Muscle of leg (tissue), 16 donors: ENCODE measurements at places on chromosomes 7 and 10. TPM values are rescaled to one million over a fixed set of nuclear protein-coding genes. Genes with fewer than 3 reads are reported as not detected.

The ASB10 gene
- polyA plus RNA-seq = 2.9 TPM

The PNLIPRP3 gene
- polyA plus RNA-seq = 0.05 TPM

The WNT8B gene
- polyA plus RNA-seq = not detected

The COL26A1 gene
- polyA plus RNA-seq = 3.3 TPM

- no peak for DNase-seq
These were observed 64.5 kb upstream of the PDLIM1 start for GRCh38 chr10:95355301-95355700.

- DNase-seq = no peak
These were observed 53.7 kb downstream of the KCNH2 start for GRCh38 chr7:150924369-150924781.

DNA sequence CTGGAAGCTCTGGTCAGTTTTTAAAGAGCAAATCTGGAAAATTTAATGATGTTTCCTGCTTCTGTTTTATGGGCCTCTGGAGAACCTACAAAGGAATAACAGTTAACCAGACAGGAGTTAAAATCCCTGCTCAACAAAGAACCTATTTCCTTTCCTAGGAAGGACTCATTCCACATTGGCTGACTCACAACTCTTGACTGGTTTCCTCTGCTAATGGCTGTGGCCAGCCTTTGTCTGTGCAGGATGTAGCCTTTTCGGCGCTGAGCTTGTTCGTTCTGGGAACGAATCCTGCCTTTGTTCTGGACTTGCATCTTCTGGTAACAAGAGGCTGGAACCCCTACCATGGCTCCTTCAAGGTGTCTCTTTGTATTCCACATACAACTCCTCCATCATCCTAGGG lies 112.8 kb upstream of the PDCD4 start:
- DNase-seq = peak; percentile 71

DNA sequence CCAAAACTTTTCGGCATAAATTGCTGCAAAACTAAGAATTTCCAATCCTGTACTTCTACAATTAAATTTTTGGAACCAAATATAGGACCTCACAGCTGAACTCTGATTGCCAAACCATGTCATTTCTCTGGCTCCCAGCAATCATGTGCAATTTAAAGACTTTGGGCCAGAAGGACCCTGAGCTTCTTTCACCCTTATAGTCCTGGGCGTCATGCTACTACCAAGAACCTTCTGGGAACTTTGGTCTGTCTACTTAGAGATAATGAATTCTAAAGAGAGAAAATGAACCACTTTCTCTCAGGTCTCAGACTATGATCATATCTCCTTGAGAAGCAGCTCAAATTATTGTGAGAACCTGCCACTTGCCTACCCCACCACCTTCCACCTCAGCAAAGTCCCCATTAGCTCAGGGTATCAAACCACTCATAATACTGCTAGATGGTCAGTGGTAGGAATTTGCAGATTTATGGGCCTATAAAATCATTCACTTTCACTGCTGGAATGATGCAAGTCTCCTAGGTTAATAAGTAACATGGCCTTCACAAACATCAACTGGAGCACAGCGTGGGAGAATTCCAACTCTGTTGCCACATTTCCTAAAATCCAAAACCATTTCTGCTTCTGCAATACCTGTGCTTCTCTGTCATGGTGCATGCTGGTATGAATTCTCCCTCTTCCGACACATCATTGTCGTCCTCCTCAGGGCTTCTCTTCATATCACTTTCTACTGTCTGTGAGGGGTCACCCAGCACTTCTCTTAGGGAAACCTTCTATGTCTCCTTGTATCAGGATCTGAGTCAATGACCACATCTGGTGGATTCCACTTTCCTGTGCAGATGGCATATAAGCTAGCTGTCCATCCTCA lies 6.6 kb upstream of the WDR91 start:
- no peak for DNase-seq

DNA sequence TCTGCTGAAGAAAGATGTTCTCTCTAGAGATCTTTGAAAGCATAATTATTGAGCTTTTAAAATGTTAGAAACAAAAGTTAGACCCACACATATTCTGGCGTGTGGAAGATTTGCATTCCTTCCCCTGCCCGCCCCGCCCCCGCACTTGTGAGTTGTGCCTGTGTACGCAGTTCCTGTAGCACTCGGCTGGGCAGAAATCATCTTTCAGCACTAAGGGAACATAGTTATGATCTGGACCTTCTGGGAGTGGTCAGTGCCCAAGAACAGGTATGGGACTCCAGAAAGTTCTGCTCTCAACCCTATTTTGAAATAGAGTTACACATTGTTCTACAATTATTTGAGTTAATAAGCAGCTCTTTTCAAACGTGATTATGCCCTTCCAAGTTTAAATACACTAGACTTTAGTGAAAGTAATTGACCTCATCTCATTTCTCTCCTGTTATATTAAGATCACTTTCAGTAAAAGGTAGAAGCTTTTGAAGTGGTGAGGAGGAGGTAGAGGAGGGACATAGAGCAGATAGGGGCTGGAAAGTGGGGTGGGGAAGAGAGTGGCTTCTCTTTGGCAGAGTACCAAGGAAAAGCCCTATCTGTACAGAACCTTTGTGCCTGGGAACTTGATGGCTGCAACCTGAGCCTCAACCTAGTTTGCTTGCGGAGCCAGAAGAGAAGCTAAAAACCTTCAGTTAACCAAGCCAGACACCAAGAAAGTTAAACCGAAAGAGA lies 5.7 kb downstream of the BLVRA start:
- no peak for DNase-seq

DNA sequence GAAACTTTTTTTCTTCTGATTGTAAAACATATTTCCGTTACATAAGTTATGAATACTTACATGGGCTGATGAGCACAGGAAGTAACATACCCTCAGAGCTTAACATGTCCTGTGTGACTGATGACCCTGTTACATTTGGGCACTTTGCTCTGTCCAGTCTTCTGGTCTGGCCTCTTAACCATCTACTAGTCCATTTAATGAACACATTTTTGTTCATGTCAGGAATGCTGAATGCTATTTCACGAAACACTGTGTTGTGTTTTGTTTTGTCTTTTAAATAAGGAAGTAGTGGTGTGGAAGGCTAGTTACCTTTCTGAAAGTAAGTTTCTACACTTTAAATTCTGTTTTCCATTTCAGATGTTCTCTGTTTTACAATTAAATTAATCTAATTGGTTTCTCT lies 77.7 kb downstream of the RBM33 start:
- no peak for DNase-seq

DNA sequence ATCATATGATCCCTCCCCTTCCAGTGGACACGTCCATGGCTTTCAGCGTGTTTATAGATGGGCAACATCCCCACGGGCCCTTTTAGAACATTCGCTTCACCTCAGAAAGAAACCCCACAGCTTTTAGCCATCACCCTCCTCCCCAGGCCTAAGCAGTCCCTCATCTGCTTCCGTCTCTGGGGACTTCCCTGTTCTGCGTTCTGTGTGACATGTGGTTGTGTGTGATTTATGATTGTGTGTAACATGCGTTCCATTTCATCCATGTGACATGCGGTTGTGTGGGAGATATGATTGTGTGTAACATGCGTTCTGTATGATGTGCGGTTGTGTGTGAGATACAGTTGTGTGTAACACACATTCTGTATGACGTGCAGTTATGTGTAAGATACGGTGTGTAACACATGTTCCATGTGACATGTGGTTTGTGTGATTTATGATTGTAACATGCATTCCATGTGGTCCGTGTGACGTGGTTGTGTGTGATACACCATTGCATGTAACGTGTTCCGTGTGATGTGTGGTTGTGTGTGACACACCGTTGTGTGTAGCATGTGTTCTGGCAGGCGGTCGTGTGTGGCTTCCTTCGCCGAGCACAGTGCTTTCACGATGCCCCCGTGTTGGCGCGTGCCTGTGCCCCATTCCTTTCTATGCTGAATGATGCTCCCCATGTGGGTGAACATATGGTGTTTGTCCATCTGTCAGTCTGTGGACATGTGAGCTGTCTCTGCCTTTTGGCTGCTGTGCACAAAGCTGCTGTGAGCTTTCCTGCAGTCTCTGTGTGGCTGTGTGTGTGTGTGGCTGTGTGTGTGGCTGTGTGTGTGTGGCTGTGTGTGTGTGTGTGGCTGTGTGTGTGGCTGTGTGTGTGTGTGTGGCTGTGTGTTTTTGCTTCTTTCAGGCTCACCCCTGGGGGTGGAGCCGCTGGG lies 26.2 kb downstream of the PWWP2B start:
- DNase-seq = peak; percentile 80

DNA sequence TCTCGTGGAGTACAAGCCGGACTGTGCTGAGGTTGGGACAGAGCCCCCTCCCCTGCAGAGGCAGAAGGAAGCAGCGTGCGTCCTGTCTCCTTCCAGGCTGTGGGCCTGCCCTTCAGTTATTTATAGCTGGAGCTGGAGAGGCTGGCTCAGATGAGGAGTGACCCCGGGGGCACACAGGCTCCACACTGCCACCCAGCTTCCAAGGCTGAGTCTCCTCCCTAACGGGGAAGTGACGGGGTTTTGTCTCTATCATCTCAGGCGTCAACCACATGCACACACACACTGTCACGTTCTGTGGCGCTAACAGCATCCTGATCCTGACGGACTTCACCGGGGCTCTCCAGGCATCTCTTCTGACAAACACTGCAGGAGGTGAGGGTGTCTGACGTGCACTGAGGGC lies 25.4 kb downstream of the AMZ1 start:
- DNase-seq = peak; percentile 72

DNA sequence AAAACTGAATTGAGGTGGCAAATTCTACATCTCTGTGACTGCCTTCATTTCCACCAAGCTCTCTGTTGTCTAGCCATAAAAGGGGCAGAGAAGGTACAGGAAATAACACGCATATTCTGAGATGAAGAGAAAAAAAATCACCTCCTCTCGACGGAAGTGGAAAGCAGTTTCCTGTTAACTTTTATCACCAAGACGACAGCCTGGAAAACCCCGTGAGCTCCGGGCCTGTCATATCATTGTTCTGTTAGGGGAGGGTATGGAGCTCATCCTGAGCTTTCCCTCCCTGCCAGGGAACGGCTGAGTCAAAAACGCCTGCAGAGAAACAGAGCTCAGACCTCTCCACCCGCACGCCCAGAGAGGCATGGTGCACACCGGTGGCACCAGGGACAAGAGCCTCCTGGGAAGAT lies 200.3 kb downstream of the PRPF18 start:
- DNase-seq = peak; percentile 69

DNA sequence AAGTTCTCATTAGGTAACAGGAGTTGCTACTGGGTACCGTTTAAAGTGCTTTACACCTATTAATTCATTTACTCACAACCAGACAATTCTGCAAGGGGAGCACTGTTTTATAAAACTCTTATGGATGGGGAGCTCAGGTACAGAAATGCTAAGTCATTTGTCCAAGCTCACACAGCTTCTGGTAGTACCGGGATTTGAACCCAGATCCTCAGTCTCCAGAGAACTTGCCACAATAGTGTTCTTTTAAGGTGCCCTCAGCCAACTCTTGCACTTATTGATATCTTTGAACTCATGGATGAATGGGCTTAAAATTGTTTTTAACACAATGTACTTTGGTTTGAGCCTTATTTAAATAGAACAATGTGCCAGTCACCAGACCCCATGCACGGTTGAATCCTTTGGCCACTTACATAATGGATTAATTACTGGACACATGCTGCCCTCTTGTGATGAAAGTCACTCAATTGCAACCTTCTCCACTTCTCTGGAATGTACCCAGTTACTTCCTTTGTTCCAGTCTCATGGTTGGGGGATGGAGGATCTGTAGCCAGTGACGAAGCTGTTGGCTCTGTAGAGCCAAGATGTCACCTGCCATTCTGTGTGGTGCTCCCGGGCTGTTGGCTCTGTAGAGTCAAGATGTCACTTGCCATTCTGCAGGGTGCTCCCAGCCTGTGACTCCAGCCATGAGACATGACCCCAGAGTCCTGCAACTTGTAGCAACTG lies 65.6 kb downstream of the NOD1 start:
- DNase-seq = peak; percentile 77

- no peak for DNase-seq
These were observed 79.5 kb downstream of the CARD11 start for GRCh38 chr7:2964208-2964607.
